ENCODE measurements at places on chromosomes 6 and 20.

GRCh38 chr6:110181131-110182030 lies 1.2 kb downstream of the CDC40 start:
- DNase-seq, result no peak

DNA sequence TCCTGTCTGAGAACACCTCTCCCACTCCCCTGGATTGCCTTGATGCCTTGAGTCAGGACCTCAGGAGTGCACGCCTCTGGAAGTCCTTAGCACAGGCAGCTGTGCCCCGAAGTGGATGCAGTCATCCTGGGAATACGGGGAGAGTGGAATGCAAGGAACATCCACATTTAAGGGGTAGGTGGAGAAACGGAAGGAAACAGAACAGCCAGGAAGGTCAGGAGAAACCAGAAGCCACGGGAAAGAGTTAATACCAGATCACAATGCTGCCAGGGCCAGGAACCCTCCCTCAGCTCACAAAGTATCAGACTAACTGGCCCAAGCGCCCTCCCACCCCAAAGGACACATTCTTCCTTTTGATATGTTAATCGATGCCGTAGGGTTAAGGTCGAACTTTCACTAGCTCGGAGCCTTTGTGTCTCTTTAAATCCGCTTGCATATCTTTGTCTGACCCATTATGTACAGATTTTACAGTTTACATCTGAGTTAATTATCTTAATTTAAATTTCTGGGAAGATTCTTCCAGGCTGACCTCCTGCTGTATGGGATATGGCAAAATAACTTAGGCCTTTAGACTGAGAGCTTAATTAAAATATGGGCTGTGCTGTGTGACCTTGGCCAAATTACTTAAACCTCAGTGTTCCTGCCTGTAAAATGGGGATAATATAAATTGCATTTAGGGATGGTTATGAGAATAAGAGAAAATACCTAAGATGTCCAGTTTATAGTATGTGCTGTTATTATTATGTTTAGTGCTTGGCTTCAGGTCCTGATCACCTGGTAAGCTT lies 24.0 kb upstream of the CCND3 start:
- DNase-seq, result no peak

DNA sequence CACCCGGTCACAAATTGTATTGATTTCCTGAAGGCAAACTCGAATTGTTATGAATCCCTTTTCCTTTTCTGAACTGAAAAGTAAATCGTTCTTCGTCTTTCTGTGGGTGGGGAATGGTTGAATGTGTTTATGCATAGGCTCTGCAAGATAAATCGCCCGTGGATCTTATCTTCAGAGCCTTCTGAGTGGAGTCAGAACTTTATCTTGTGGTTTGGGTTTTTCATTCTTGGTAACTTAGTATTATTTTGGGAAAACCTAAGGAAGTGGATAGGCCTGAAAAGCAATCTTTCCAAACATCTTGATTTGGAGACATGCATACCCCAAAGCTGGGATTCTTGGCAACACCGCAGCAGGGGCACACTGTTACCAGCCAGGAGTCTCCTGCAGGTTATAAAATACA lies 122.4 kb downstream of the MAP3K7 start:
- peak; percentile 67 for DNase-seq

- DNase-seq, result peak; percentile 51
Measured at GRCh38 chr6:7219310-7219709, 93.7 kb downstream of the SSR1 start.

- peak; percentile 65 for DNase-seq
Measured at GRCh38 chr6:166997768-166998255, 1.4 kb upstream of the CEP43 start.

Measured in fibroblast of lung (primary cell).